ENCODE measurements at places on chromosomes 12 and 14.

DNA sequence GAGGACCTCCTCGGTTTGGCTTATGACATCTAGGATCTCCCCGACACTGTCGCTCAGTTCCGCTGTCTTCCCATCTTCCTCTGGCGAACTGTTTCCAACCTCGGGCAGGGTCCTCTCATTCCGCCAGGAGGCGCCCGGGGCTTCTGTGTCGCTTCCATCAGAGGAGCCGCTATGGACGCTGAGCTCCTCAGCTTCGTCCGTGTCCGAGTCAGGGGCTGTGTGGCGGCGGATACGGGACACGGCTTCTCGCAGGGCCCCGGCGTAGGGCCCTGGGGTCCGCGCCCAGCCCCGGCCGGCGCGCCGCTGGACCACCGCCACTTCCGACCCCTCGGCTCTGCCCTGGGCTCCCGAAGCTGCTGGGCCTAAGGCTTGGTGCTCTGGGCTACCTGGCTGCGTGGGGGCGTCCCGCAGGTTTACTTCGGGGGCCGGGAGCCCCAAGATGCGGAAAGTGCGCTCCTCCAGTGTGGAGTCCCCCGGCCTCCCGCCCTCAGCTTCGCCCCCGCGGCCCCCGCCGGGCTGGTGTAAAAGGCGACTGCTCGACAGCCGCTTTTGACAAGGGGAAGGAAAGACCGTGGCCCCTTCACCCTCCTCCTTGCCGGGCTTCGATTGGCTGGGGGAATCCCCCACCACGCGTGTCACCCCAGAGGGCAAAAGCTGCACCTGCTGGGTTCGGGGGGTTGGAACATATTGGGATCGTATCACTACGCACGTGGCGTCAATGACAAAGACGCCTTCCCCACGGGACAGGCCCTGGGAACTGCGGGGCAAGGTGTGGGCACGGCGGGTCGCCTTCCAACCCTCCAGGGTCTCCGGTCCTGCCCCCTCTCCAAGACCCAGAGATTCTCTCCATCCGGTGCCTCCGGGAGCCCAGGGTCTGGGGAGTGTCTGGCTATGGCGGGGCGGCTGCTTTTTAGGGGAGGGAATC, 2.1 kb downstream of the DDN start:
- DNase-seq: no peak

DNA sequence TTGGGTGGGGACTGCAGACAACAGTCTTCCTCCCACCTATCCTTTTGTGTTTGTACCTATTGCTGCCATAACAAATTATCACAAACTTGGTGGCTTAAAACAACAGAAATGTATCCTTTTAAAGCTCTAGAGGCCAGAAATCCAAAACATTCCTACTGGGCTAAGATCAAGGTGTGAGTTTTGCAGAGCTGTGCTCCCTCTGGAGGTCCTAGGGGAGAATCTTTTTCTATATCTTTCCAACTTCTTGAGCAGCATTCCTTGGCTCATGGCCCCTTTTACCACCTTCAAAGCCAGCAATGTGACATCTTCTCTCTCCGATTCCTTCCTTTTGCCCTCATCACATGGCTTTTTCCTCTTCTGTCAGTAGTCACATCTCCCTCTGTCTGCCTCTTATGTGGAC, 190.6 kb downstream of the TTC8 start:
- no peak for DNase-seq

- no peak for DNase-seq
Measured at GRCh38 chr12:28878629-28879028, 270.4 kb upstream of the FAR2 start.

GRCh38 chr12:67043771-67044170, 225.4 kb upstream of the CAND1 start:
- no peak for DNase-seq

- DNase-seq: no peak
Measured at GRCh38 chr12:27331291-27331926, 1.2 kb upstream of the BMAL2 start.

GRCh38 chr12:113057565-113058485, 1.3 kb downstream of the DTX1 start:
- no peak for DNase-seq

DNA sequence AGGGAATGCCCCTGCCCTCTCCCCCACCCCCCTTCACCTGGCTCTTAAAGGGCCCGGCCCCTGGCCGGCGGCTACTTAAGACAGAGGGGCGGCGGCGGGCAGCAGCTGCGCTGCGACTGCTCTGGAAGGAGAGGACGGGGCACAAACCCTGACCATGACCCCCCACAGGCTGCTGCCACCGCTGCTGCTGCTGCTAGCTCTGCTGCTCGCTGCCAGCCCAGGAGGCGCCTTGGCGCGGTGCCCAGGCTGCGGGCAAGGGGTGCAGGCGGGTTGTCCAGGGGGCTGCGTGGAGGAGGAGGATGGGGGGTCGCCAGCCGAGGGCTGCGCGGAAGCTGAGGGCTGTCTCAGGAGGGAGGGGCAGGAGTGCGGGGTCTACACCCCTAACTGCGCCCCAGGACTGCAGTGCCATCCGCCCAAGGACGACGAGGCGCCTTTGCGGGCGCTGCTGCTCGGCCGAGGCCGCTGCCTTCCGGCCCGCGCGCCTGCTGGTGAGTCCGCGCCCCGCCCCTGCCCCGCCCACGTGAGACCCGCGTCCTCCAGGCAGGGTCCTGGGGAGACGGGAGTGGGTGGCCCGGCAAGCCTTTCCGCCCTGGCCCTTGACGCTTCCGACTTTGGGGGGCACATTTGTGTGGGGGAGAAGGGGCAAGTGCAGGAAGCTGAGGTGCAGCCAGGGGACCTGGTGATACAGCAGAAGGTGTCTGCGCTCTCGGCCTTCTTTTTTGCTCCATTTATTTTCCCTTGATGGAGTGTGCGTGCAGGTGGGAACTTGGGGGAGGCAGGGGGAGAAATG, at the start of gene IGFBP6:
IGFBP6 (plus strand) TSS at position 104 of the 790 bp plus-strand sequence; CDS start at position 155, 51 bp downstream.
- peak; percentile 23 for DNase-seq

DNA sequence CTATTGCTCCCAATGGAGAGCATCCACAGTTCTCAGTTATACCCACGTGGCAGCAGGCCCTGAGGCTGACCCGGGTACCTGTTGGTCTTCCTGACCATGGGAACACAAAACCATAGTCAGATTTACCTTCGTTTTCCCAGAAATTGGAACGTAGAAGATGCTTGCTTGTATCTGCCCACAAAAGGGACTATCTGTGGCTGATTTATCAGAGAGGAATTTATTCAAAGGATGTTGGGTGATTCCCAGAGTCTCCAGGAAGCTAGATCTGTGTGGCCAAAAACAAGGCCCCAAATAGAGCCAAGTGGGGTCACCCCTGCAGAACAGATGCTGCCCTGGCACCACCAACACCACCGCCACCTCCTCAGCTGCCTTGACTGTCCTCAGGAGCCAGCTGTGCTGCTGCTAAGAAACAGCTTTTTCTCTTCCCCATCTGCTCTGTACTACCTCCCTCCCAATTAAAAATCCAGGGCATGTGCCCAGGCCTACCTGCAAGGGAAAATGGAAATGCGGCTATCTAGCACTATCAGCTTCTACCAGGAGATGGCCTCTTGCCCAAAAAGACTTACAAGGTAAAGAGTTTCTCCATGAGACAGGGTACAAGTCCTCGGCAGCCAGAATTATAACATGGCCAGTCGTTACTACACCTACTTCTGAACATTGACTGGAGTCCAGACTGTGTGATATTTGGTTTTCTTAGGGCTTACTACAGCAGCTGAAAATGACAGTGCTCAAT, 128.6 kb upstream of the PLEKHG7 start:
- DNase-seq: no peak

GRCh38 chr14:35689000-35689460, 120.1 kb downstream of the RALGAPA1 start:
- no peak for DNase-seq

GRCh38 chr12:115267464-115267863, 583.5 kb upstream of the TBX3 start:
- no peak for DNase-seq

GRCh38 chr14:77590845-77591485, 25.5 kb downstream of the SPTLC2 start:
- DNase-seq: no peak

- no peak for DNase-seq
Measured at GRCh38 chr14:41785696-41786095, 179.0 kb downstream of the LRFN5 start.

Data from stimulated activated CD8-positive, alpha-beta memory T cell treated with anti-CD3 and anti-CD28 coated beads, Interleukin-7, amount 100 ng/mL, for 1 hour (primary cell).